ENCODE measurements at places on chromosomes 3 and 15.

DNA sequence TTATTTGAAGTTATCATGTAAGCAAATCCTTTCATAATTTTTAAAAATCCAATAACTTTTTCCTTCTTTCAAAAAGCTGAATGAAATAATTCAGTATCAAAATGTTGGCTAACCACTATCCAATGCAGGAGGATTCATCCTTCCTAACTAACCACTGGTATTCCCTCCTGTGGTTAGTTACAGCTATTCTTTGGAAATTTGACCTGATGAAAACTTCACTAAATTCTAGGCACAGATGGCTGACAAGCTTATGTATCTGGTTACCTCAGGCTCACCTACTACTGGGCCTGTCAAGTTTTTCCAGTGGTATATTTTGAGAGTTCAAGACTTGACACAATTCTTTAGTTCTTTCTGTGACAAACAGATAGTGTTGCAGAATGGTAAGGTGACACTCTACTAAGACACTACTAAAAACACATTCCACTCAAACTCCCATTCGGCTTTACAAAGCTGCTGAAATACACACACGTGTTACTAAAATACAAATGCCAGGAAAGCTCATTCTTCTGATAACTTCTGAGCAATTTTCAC lies 15.8 kb downstream of the NPTN start:
- no peak for DNase-seq

GRCh38 chr3:170180079-170180907 lies 1.2 kb downstream of the PHC3 start:
- peak; percentile 18 for DNase-seq

- DNase-seq, result no peak
Observed at GRCh38 chr3:5677555-5677954, 490.0 kb downstream of the EDEM1 start.

GRCh38 chr3:77489216-77489615 lies 449.3 kb downstream of the ROBO2 start:
- DNase-seq, result no peak

DNA sequence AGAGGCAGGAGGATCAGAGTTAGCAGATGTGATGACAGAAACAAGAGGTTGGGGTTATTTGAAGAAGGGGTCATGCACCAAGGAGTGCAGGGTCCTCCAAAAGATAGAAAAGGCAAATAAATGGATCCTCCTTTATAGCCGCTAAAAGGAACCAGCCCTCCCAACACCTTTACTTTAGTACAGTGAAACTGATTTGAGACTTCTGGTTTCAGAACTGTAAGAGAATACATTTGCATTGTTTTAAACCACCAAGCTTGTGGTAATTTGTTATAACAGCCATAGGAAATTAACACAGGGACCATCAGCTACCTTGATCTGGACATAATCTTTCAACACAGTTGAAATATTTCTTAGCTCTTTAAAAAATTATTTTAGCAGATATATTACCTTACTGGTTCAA lies 166.6 kb downstream of the TIGIT start:
- no peak for DNase-seq

- DNase-seq, result no peak
Observed at GRCh38 chr15:32909431-32909830, 191.6 kb downstream of the GREM1 start.

DNA sequence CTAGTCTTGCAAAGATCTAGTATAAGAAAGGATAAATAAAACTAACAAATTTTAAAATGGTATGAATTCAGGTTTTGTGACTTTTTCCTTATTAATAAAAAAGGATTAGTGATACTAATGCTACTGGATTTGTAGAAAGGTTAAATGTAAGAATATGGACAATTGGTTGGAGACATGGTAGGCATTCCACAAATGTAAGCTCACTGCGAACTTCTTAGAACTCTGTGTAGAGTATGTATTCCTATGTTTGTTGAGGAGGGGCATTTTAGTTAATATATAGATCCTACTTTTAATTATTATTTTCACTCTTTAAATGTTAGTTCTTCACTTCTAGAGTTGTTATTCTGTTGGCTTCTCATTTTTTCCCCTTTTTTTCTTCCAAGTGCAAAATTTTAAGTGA lies 414.3 kb downstream of the RBMS3 start:
- no peak for DNase-seq

- no peak for DNase-seq
Observed at GRCh38 chr3:6807967-6808588, 52.8 kb upstream of the GRM7 start.

DNA sequence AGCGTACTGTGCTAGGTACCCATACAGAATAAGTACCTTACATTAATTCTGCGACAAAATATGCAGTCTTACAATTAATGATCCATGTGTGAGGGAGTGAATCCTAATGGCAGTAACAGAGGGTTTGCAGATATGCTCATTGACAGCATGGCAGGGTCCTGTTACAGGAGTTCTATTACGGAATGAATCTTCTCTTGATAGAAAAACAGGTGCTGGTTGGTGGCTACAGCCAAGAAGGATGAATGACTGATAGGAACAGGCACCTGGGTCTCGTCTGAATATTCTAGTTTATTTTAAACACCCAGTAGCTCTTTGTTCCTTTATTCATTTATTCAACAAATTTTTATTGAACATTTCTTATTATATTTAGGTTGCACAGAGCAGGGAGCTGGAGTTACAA lies 22.8 kb downstream of the PGBD4 start:
- no peak for DNase-seq

DNA sequence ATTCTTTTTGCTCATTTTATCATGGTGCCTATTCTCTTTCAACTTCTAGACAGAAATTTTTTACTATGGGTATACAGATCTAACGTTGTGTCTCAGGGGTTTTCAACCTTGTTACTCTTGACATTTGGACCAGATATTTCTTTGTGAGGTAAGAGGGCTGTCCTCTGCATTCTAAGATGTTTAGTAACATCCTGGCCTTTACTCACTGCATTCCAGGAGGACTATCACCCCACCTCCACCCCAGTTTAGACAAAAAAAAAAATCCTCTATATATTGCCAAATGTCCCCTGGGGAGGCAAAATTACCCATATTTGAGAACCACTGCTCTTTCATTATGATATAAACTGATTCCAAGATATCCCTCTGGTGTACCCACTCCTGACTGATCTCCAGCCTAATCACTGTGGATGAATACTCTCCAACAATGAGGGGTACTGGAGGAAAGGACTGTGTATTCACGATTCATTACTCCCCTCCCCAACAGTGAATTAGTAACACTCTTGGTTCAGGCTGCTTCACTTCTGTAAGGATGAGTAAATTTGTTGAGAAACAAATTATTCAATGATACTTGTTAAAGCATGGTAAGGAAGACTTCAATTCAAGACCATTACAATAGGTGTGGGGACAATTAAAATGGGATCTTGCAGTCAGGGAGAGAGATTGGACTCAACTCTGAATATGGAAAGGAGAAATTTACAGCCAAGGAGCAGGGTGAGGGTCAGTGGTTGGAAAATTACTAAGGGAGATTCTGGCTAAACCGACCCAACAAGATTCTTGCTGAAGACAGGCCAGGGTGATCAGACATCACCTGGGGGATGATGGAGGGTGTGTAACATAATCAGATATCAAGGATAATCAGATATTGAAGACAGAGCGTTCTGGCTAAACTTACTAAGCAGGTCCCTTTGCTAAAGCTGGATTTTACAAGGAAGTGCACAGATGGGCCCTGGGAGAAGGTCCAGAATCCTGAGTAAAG lies 123.8 kb upstream of the DAZL start:
- DNase-seq, result no peak

- no peak for DNase-seq
Observed at GRCh38 chr3:55198554-55198953, 270.7 kb upstream of the LRTM1 start.

- no peak for DNase-seq
Observed at GRCh38 chr15:73366766-73367623, 1.8 kb downstream of the HCN4 start.

GRCh38 chr3:11603628-11604027 lies 40.1 kb downstream of the VGLL4 start:
- no peak for DNase-seq

- DNase-seq, result no peak
Observed at GRCh38 chr3:53384465-53385423, 37.4 kb upstream of the DCP1A start.

DNA sequence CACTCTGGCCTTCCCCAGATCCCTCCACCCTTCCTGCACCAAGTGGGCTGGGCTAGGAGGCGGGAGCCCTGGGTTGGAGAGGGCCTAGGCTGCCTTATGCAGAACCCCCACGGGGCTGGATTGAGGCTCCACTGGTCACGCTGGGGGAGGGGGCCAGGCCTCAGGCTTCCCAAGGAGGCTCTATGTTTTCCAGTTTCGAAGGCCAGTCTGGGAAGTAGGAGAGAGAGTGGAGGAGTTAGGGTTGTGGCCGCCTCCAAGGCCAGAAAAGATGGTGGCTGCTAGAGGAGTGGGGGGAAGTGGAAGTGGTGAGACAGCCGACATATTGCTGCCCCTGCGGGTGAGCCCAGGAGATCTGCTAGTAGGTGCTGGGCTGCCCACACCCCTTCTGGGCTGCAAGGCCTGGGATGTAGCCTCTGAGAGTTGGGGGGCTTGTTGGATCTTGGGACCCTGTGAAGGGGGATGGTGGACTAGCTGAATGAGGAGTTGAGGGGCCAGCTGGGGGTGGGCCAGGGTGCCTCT lies 1.2 kb downstream of the GNAI2 start:
- DNase-seq, result peak; percentile 54

DNA sequence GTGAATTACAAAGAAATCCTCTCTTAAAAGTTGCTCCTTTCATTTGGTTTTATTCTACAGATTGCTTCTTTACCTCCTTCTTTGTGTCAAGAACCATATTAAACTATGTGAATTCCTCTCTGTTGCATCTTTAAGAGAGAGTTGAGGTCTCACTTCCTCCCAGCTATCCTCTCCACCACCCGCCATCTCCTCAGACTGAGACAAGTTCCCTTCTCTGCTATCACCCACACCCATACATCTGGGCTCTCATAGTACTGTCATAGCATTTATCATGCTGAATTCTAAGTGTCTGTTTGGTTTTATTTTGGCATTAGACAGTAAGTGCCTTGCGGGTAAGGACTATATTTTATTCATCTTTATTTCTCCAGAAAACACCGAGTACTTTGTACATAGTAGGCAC lies 54.2 kb downstream of the B3GALNT1 start:
- DNase-seq, result no peak

- peak; percentile 3 for DNase-seq
Observed at GRCh38 chr3:5304789-5305683, 117.5 kb downstream of the EDEM1 start.

DNA sequence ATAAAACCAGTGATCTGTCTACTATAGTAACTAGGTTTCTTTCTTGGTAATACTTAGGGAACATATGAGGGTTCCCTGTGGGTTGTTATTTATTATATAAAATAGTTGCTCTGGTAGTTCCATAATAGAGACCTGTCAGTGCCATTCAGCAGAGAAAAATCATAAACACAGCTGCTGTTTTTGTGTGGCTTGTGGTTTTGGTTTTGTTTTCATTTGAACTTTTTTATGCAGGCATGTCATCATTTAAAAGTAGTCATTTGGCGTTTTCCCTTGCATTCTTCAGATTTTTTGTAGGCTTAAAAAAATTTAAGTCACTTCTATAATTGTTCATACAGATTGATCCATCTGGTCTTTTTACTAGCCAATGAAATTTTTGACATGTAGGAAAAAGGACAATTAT lies 47.9 kb downstream of the PIK3CA start:
- DNase-seq, result no peak

DNA sequence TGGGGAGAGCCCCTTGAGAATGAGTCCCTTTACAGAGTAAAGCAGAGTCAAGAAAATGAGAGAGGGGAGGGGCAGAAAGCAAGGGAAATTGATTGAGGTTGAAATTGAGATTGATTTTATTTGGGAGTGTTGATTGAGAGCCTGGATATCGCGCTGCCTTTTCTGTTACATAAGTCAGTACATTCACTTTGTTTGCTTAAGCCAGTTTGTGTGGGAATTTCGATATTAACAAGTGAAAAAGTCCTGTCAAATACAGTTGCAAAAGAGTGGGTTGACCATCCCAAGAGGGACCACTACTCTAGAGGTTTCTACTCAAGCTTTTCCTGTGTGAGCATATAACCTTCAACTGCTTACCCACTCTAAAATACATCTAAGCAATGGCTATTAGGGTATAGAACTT lies 331.4 kb upstream of the AZI2 start:
- DNase-seq, result no peak

DNA sequence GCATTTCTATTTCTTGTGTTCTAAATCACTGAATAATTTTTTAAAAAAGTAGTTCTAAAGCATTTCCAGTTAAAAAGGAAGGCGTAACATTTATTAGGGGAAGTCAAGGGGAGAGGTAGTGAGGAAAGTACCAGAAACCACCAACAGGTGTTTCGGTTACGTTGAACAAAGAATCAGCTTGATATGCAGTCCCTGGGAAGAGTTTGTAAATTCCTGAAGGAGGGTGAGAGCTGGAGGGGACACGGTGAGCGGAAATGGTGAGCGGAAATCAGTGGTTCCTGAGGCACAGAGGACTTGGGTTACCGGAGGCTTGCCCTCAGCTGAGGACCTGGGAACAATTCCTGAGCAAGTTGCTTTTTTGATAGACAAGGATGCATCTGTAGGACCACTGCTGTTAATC lies 17.8 kb downstream of the MAP2K1 start:
- DNase-seq, result no peak

- no peak for DNase-seq
Observed at GRCh38 chr3:128590948-128591347, 59.7 kb downstream of the RPN1 start.

- no peak for DNase-seq
Observed at GRCh38 chr3:168693870-168694269, 598.1 kb upstream of the GOLIM4 start.

DNA sequence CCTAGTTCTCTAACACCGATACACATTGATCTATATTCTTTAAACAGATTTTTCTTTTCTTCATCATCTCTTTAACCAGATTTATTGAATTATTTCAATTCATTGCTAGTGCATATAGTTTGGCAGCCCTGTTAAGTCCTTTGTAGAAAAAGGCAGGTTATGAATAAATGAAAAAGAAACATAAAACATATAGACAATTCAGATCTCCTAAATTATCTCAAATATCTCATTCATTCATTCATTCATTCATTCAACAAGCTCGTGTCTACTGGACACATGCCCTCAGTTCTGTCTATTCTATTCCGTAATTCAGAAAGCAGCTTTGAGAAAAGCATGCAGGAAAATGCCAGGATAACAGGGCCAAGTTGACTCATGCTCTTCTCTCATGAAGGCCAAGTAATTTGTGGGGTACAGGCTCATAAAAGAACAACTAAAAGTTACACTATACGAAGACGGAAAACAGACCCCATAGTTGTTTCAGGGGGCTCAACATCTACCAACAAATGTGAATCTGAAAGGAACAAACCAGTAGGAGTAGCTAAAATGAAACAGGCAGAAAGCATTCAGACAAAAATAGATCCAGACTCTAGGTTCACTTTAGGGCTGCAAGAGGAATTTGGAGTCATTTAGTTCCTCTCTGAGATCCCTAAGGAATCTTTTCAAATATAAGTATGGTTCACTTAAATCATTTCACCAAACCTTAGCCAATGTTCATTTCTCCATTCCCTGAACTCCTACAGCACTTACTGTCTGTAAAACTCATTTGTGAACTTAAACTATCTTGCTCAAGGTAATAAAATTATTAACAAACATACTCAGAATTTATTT lies 7.5 kb downstream of the ZNF148 start:
- DNase-seq, result no peak

Data from thyroid gland (tissue), 4 donors.